GM23248 (cell line): ENCODE measurements at places on chromosomes 12 and 14. TPM values are rescaled to one million over a fixed set of nuclear protein-coding genes. Genes with fewer than 3 reads are reported as not detected.

The APPL2 gene
- 76.8 and 83.0 TPM in 2 replicates for total RNA-seq

The KRT8 gene
- 5.5 and 12.9 TPM in 2 replicates for total RNA-seq

The TCL1B gene
- total RNA-seq, result not detected in 2 replicates

The NEUROD4 gene
- total RNA-seq, result not detected in 2 replicates

The PTPRR gene
- total RNA-seq, result 0.25 and 1.2 TPM in 2 replicates

The BAZ1A gene
- total RNA-seq, result 12.4 and 13.8 TPM in 2 replicates

The GPX2 gene
- total RNA-seq, result not detected in 2 replicates

The ZFP36L1 gene
- total RNA-seq, result 88.0 and 92.9 TPM in 2 replicates

The DPY19L2 gene
- 0.43 TPM in 1 of 2 replicates, not detected in the other for total RNA-seq

The SDR39U1 gene
- 7.7 and 8.3 TPM in 2 replicates for total RNA-seq

The GLI1 gene
- 0.63 and 1.8 TPM in 2 replicates for total RNA-seq

The DUSP6 gene
- 81.9 and 112 TPM in 2 replicates for total RNA-seq

The CELA1 gene
- not detected in 2 replicates for total RNA-seq

The PRDM4 gene
- total RNA-seq, result 18.3 and 23.3 TPM in 2 replicates

The DDN gene
- total RNA-seq, result 0.13 TPM in 1 of 2 replicates, not detected in the other

The NKX2-1 gene
- not detected in 2 replicates for total RNA-seq

The RAP1B gene
- total RNA-seq, result 275 and 290 TPM in 2 replicates

The CAPZA3 gene
- total RNA-seq, result not detected in 2 replicates

The TMEM116 gene
- total RNA-seq, result 6.7 and 17.1 TPM in 2 replicates

The TSPAN8 gene
- not detected in 2 replicates for total RNA-seq

The TIGAR gene
- 6.7 and 9.3 TPM in 2 replicates for total RNA-seq

The POLR3B gene
- 12.9 and 13.7 TPM in 2 replicates for total RNA-seq

The SLC10A1 gene
- not detected in 2 replicates for total RNA-seq

The PTCSC3 gene
- total RNA-seq, result not detected in 2 replicates

The CCDC196 gene
- total RNA-seq, result not detected in 2 replicates

The RPGRIP1 gene
- total RNA-seq, result not detected in 2 replicates

The VDR gene
- total RNA-seq, result 30.5 and 37.2 TPM in 2 replicates

The PZP gene
- total RNA-seq, result not detected in 2 replicates

The PLCZ1 gene
- total RNA-seq, result not detected in 2 replicates

The KCNK13 gene
- not detected in 2 replicates for total RNA-seq

The SERPINA9 gene
- not detected in 2 replicates for total RNA-seq

The SUOX gene
- 10.2 and 19.1 TPM in 2 replicates for total RNA-seq

The EEA1 gene
- total RNA-seq, result 16.9 and 17.8 TPM in 2 replicates

The CLEC2D gene
- 0.54 and 6.6 TPM in 2 replicates for total RNA-seq

The CMA1 gene
- not detected in 2 replicates for total RNA-seq

The PLEKHG3 gene
- total RNA-seq, result 4.6 and 6.9 TPM in 2 replicates

The NUMB gene
- total RNA-seq, result 64.8 and 101 TPM in 2 replicates

The TAS2R19 gene
- 2.6 and 3.7 TPM in 2 replicates for total RNA-seq

The DEGS2 gene
- 1.4 TPM in 1 of 2 replicates, not detected in the other for total RNA-seq

The KRT77 gene
- not detected in 2 replicates for total RNA-seq

The ACIN1 gene
- 61.0 and 63.7 TPM in 2 replicates for total RNA-seq

The ZNF385A gene
- 1.6 and 1.8 TPM in 2 replicates for total RNA-seq

The ASCL4 gene
- not detected in 2 replicates for total RNA-seq

The MYRFL gene
- not detected in 2 replicates for total RNA-seq

The CLEC1B gene
- not detected in 2 replicates for total RNA-seq

The CCDC38 gene
- total RNA-seq, result under 0.01 TPM in 1 of 2 replicates, not detected in the other

The ESPL1 gene
- total RNA-seq, result 5.6 and 8.5 TPM in 2 replicates

The NCAPD2 gene
- total RNA-seq, result 26.3 and 46.8 TPM in 2 replicates

The NOS1 gene
- total RNA-seq, result not detected in 2 replicates

The GLIPR1L1 gene
- not detected in 2 replicates for total RNA-seq

The BICD1 gene
- 9.7 and 18.7 TPM in 2 replicates for total RNA-seq

The FSCB gene
- not detected in 2 replicates for total RNA-seq

The PRKAB1 gene
- 16.6 and 19.2 TPM in 2 replicates for total RNA-seq

The TMEM63C gene
- total RNA-seq, result not detected in 2 replicates

The OTX2 gene
- not detected in 2 replicates for total RNA-seq

The BIN2 gene
- total RNA-seq, result not detected in 2 replicates
